Osteocyte (in vitro differentiated cells): ENCODE measurements at places on chromosomes 5 and 9.

GRCh38 chr5:57207681-57208080, 33.8 kb downstream of the GPBP1 start:
- DNase-seq: no peak

DNA sequence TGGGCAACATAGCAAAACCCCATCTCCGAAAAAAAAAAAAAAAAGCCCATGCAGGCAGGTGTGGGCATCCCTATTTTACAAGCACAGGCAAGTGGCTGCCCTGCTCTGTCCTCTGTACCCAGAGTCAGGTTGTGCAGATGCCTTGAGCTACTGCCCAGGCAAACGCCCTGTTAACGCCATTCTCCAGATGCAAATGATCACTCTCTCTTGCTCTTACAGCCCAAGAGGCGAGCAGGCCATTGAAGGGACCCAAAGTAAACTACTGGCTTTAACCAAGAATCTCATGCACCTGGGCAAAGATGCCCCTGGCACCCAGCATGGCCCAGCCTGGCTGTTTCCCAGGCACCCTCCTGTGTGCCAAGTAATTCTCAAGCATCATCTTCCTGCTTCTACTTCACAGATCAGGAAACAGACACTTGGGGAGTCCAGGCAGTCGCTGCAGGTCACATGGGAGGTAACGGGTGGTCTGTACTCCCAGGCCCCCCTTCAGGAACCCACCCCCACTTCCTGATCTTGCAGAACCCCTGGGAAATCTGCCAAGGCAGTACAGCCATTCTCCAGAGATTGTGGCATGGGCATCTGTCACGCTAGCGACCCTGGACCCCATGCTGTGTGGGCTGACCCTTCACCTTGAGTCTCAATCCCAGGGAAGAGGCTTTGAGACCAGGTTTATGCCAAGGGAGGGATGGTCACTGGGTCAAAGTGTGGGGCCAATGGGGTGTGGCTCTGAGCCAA, 14.2 kb downstream of the EEIG1 start:
- no peak for DNase-seq

GRCh38 chr9:36486329-36486932, 86.3 kb upstream of the MELK start:
- DNase-seq: no peak

DNA sequence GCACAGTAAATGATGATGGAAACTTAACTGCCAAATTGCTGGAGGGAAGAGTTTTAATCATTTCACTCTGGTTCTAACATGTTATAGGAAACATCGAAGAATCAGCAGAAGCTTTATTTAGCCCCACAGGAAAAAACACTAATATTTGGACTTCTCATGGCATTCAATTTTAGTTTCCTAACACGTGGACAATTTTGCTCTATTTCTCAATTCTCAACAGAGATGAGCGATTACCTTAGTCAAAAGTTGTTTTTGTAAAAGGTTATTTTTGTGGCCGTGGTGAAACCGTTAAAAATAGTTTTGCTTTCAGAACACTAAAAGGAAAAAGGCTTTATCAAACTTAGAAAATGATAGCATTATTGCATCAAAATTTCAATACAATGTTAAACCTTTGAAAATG, 235.2 kb downstream of the PLK2 start:
- DNase-seq: no peak

GRCh38 chr9:14279671-14280070, 34.3 kb downstream of the NFIB start:
- DNase-seq: no peak
